ENCODE measurements at places on chromosomes 1 and 21. TPM values are rescaled to one million over a fixed set of nuclear protein-coding genes. Genes with fewer than 3 reads are reported as not detected.

Gene KCND3
- total RNA-seq = not detected

Gene DNASE2B
- total RNA-seq = not detected

Gene HCN3
- 2.5 TPM for total RNA-seq

Gene RPF1
- 43.1 TPM for total RNA-seq

Gene OLFML2B
- total RNA-seq = not detected

Gene ABCA4
- not detected for total RNA-seq

Gene FLG2
- total RNA-seq = not detected

Gene LHX8
- not detected for total RNA-seq

Gene OPRD1
- total RNA-seq = not detected

Gene NMNAT2
- total RNA-seq = 4.7 TPM

Gene GBP1
- total RNA-seq = 10.4 TPM

Gene GBP3
- 20.1 TPM for total RNA-seq

Gene CDK18
- total RNA-seq = 4.9 TPM

Gene EDEM3
- 63.5 TPM for total RNA-seq

Gene CYP2J2
- total RNA-seq = 0.42 TPM

Gene ACOT7
- total RNA-seq = 117 TPM

Gene RGS16
- total RNA-seq = 11.9 TPM

Gene HJV
- not detected for total RNA-seq

Gene ALX3
- total RNA-seq = not detected

Gene NME7
- 36.5 TPM for total RNA-seq

Gene SNRNP40
- 65.4 TPM for total RNA-seq

Gene TRIM17
- not detected for total RNA-seq

Gene ETNK2
- 6.7 TPM for total RNA-seq

Gene STYXL2
- total RNA-seq = not detected

Gene GSTM5
- not detected for total RNA-seq

Gene CHI3L2
- total RNA-seq = 1.4 TPM

Gene KHDRBS1
- total RNA-seq = 107 TPM

Gene PRR9
- total RNA-seq = not detected

All from MCF 10A (cell line).